GM23338 (cell line): ENCODE measurements at places on chromosomes 7 and 10. TPM values are rescaled to one million over a fixed set of nuclear protein-coding genes. Genes with fewer than 3 reads are reported as not detected.

GRCh38 chr7:26993816-26994810 is 101.7 kb downstream of the HOXA1 start:
- no peak for DNase-seq

- no peak for DNase-seq
These were observed 106.6 kb downstream of the ACTR3B start for GRCh38 chr7:152866125-152866524.

Gene CTNNA3
- polyA plus RNA-seq, result 0.71 and 1.2 TPM in 2 replicates

DNA sequence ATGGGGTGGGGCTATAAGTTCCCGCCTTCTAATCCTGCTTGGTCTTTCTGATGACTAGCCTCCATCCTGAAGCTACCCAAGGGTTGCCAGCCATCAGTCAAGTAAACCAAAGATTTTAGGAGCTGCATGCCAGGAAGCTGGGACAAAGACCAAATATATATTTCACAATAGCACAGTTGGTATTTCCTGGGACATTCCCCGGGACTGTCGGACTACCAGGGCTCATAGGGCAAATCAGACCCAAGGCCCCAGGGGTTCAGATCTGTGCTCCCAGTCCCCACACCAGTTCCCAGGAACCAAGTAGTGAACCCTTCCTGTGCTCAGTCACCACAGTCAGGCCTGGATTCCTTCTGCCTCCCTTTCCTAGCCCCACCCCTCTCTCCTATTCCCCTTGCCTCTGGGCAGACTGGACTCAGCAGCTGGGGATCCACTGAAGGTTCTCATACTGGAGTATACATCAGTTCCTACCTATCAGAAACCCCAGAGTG is 5.7 kb upstream of the CXCL12 start:
- DNase-seq, result no peak

GRCh38 chr7:156099085-156099484 is 286.8 kb upstream of the SHH start:
- DNase-seq, result no peak

- no peak for DNase-seq
These were observed 17.1 kb downstream of the URGCP start for GRCh38 chr7:43888993-43889945.
